ENCODE measurements at places on chromosomes 7 and 10. TPM values are rescaled to one million over a fixed set of nuclear protein-coding genes. Genes with fewer than 3 reads are reported as not detected.

HTR5A gene
- not detected for total RNA-seq

EBLN1 gene
- total RNA-seq, result not detected

DNA sequence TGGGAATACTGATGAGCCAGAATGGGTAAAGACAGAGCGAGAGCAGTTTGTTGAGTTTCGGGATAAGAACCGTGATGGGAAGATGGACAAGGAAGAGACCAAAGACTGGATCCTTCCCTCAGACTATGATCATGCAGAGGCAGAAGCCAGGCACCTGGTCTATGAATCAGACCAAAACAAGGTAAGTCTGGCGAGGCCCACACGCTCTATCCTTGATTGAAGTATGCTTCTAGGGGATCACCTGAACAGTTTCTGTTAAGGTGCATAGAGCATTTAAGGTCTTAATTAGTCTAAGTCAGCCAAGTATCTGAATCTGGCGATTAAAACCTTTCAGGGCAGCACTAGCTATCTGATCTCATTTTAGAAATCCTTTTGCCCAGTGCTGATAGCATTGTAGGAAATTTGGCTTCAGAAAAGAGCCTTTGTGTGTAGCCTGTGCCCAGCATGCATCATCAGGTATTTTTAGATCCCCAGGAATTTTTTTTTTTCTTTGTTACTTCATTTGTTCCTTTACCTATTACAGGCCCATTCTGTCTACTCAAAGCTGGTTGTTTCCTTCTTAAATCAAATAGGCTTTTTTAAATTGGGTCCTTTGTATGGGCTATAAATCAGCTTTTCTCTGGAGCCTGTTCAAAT, 8.0 kb downstream of the OPN1SW start:
- no peak for DNase-seq

CHST3 gene
- 17.7 TPM for total RNA-seq

DNA sequence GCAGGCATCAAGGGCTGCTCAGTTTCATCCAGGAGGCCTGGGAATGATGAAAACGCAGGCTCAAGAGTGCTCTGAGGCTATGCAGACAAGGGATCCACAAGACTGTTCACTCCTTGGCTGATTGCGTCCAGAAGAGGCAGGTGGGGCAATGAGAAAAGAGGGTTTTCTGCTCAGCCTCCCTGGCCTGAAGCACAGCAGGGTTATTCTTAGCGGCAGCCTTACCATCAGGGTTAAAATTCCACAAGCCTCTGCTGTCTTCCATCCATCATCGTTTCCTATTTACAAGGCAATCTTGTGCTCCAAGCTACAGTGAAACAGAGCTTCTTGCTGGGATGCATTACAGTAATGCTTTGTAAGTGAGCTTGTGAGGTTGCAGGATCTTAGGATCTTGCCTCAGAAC, 129.4 kb upstream of the SHH start:
- no peak for DNase-seq

- peak; percentile 42 for DNase-seq
These were observed 51.3 kb upstream of the FAM3C start for GRCh38 chr7:121447243-121447910.

DNA sequence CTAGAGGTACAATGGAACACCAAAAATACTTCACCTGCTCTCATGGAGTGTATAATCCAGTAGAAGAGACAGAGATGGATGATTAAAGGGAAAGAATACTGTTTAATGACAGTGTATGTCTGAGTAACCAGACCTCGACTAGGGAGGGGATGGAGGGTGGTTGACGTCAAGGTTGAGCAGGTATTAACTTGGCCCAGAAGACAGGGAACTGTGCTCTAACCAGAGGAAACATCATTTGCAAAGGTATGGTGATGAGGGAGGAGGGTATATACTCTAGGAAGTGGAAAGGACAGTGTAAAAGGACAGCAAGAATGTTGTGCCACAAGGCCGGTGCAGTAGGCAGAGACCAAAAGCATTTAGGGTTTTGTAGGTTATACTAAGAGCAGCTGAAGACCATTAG, 2.9 kb downstream of the MIOS start:
- DNase-seq, result no peak

RPEL1 gene
- total RNA-seq, result not detected

DNA sequence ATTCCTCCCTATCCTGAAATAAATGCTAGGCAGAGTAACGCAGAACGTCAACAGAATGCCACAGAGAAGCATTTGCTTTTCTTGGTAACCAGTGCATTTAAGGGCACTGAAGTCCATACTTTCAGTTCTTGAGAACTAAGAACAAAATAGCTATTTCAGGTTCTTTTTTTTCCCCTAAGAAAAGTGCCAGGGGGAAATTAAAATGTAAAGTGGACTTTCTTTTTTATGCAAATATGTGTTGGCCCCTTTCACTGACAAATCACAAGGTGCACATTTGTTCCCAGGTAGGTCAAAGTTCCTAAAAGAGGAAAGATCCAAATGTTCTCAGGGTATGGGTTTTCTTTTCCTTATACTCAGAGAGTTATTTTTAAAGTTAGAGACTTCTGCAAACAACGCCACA, 151.5 kb downstream of the HPSE2 start:
- no peak for DNase-seq

GRCh38 chr10:1408651-1409367, 328.5 kb downstream of the ADARB2 start:
- no peak for DNase-seq

DNA sequence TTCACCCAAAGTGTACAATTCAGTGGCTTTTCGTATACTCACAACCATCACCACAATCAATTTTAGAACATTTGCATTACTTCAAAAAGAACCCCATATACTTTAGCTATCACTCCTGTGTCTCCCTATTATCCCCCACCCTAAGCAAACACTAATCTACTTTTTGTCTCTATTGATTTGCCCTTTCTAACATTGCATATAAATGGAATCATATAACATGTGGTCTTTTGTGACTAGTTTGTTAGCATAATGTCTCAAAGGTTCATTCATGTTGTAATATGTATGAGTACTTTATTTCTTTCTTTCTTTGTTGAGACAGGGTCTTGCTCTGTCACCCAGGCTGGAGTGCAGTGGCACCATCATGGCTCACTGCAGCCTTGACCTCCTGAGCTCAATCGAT, 21.0 kb upstream of the DNAJC12 start:
- no peak for DNase-seq

GRCh38 chr7:42709284-42709683, 202.6 kb downstream of the C7orf25 start:
- no peak for DNase-seq

INMT gene
- 47.7 TPM for total RNA-seq

- no peak for DNase-seq
These were observed 132.1 kb downstream of the EMX2 start for GRCh38 chr10:117674646-117675045.

PCLO gene
- total RNA-seq, result 2.7 TPM

GDF2 gene
- total RNA-seq, result not detected

DNA sequence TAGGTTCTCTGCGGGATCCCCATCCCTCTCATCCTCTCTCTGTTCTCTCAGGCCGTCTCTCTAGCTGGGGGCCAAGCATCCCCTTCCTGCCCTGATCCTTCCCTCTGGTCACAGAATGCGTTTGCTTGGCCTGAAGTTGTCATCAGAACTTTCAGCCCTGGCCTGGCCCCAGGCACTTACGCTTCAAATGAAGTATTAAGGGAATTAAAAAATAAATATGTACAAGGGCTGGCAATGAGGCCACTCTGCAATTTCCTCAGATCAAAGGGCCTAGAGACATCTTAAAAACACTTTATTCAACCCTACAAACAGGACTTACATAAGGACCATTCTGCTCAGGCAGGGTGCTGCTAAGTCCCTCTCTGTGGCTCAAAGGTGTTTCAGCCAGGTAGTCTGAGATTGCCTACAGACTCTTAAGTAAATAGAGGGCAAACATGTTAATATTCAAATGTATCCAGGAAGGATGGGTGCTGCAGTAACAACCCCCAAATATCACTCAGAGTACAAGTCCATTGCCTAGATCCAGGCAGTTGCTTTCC, 16.0 kb downstream of the SFTPD start:
- DNase-seq, result no peak

GRCh38 chr10:122460891-122461293, 461 bp upstream of the HTRA1 start:
- DNase-seq, result peak; percentile 39

DNA sequence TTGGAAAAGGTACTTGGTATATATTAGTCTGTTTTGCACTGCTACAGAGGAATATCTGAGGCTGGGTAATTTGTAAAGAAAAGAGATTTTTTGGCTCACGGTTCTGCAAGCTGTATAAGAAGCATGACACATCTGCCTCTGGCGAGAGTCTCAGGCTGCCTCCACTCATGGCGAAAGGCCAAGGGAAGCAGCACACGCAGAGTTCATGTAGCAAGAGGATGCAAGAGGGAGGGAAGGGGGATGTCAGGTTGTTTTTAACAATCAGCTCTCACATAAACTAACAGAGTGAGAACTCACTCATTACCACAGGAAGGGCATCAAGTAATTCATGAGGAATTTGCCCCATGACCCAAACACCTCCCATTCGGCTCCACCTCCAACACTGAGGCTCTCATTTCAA, 484.8 kb upstream of the DPP6 start:
- DNase-seq, result peak; percentile 48

DNA sequence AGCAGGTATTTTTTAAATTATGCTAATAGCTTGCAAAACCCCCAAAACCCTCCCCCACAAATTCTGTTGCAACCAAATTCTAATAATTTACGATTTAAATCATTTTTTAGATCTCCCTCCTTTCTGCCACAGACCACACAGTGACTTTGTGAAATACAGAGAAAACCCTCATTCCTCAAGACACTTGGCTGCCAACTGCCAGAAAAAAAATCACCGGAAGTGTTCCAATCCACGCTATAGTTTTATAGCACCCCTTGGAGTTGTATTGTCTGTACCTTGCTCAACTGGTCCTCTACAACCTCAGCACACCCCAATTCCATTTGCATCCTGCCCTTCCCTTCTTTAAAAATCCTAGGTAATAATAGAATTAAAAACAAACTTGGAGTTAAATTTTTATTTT, 560.1 kb downstream of the PARD3 start:
- DNase-seq, result no peak

GRCh38 chr10:95651346-95652060, 5.0 kb downstream of the ALDH18A1 start:
- DNase-seq, result no peak

- DNase-seq, result no peak
These were observed 78.3 kb downstream of the SLC25A40 start for GRCh38 chr7:87797798-87798403.

- no peak for DNase-seq
These were observed 91.6 kb downstream of the PLCE1 start for GRCh38 chr10:94085288-94085687.

- no peak for DNase-seq
These were observed 847.3 kb downstream of the NRG3 start for GRCh38 chr10:82722273-82722672.

DNA sequence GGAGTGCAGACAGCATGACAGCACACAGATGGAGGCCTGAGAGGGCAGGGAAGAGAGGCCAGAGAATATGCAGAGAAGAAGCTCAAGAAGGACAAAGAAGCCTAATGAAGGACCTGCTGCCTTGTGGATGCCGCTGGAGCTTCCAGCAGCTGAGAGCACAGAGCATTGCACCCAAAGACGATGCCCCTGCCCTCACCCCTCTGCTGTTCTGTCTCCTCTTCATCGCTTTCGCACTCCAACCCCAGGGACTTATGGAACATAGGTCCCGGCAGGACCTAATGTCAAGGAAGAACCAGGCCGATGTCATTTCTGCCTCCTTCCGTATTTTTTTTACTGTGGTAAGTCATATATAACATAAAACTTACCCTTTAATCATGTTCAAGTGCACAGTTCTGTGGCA, 12.3 kb upstream of the INSIG1 start:
- no peak for DNase-seq

GPR158 gene
- total RNA-seq, result 0.05 TPM

GRCh38 chr7:97845622-97846203, 26.5 kb downstream of the ASNS start:
- no peak for DNase-seq

- DNase-seq, result no peak
These were observed 102.4 kb downstream of the EXOC4 start for GRCh38 chr7:133355325-133355708.

DNA sequence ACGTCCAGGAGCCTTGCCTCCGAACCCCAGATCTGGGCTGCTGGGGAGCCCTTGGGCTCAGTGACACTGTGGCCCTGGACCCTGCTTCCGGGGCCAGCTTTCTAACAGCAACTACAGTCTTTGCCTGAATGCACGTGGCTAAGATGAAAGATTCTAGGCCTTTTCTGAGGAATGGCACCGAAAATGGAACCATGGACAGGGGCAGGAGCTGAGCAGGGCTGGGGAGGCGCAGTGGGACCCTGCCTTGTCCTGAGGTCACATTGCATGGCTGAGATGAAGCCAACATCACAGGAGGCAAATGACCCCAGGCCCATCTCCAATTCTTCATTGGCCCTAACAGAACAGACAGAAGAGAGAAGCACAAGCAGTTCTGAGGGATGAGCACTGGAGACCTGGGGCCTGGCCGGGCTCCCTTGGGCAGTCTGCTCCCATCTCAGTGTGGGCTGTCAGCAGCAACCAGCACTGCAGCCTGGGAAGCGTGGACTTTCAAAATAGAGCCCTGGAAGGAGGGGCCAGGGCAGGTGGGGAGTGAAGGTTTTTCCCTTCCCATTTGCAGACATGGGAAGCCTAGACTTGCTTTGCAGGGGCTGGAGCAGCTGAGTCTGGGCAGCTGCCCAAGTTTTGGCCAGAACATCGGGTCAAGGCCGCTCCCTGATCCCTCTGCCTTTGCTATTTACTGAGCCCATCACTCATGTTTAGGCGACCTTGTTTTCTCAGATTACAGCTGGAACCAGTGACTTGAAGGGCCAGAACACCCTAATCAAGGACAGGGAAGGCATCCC, 114.4 kb upstream of the TCERG1L start:
- no peak for DNase-seq

- no peak for DNase-seq
These were observed 175.9 kb downstream of the CCDC71L start for GRCh38 chr7:106485031-106485551.

DNA sequence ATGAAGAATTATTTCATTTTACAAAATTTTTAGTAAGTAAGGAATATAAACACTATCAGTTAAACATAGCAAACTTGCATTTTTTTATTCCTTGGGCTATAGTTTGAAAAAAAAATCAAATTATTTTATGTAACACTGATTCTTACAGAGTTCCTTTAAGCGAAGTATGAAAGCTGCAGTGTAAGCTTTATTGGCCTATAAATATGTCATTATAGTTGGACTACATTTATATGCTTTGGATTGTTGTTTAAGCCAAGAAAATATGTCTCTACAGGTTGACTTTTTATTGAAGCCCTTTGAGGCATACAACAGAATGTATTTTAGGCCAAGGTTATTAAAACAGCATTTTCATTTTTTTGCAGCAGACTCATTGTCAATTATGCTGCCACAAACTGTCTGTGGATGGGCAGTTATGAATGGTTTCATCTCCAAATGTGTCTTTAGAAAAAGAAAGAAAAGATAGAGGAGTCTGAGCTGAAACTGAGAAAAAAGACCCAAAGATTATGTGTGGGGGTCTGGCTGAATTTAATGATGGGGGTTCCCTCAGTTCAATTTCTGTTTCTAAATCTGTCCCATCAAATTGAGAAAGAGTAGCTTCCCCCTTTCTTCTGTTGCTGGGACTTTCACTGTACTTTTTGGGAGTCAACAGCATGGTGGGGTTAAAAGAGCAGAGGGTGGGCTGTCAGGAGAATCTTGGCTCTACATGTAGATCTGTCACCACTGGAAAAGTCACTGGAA, 43.1 kb downstream of the ARID5B start:
- DNase-seq, result no peak
